Left kidney (tissue), 8 donors: ENCODE measurements at places on chromosomes 3 and 15.

- no peak for DNase-seq
Observed at GRCh38 chr3:42292009-42292408, 26.0 kb upstream of the CCK start.

GRCh38 chr3:103991461-103992115 lies 1375.1 kb upstream of the ALCAM start:
- DNase-seq, result no peak

DNA sequence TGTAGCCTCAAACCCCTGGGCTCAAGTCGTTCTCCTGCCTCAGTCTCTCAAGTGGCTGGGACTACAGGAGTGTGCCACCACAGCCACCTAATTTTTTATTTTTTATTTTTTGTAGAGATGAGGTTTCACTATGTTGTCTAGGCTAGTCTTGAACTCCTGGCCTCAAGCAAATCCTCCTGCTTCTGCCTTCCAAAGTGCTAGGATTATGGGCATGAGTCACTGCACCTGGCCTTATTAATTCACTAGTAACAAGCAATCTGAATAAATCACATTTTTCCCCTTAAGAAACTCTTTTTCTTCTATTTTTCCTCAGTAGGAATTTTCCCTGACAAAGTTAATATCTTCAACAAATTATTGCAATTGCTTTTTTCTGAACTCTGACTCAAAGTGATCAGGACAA lies 336.9 kb downstream of the NLGN1 start:
- DNase-seq, result no peak

DNA sequence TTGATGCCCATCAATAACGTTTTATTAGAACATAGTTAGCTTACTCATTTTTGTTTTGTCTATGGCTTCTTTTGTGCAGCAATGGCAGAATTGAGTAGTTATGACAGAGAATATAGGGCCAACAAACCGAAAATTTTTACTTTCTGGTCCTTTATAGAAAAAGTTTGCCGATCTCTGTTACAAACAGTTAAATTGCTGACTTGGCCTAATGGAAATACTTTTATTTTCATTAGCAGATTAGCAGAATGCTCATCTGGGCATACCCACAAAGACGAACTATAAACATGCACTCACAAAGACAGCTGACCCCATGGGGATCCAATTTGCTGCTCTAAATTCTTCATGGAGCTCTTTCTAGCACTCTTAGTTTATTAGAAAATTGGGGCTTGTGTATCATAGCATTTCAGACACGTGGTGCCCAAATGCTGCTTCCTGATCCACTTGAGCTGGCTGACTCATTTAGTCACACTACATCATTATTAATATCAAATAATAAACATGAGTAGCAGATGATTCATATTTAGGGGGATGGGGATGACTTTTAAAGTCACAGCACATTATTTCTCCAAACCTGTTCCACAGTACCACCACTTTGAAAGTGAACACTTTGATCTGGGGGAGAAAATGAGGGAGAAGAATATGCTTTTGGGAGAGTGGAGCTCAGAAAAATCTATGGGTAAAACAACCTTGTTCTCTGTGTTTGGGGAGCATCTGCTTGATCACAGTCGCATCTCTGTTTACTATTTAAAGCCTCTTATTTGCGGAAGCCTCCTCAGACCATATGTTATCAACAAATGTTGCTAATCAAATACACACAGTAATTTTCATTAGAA lies 228.1 kb upstream of the FEZF2 start:
- DNase-seq, result no peak

- DNase-seq, result no peak
Observed at GRCh38 chr15:61729646-61730045, 330.6 kb downstream of the VPS13C start.

DNA sequence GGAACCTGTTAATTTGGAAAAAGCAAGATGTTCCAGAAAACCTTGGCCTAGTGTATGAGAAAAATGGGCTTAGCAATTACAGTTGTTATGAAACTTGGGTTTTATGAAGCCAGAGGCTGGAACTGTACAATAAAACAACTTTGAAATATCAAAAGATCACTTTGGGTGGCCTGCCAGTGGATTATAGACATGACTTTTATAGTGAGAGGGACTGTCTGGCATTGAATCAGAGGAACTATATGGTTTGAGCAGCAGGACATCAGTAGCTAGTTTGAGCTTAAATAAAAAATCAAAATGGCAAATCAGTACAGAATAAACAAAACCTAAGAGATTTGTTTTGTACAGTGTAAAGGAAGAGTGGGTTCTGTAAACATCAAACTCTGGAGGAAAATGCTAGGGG lies 115.0 kb upstream of the PTPRG start:
- DNase-seq, result no peak

GRCh38 chr15:68347392-68347791 lies 69.8 kb downstream of the FEM1B start:
- DNase-seq, result no peak

DNA sequence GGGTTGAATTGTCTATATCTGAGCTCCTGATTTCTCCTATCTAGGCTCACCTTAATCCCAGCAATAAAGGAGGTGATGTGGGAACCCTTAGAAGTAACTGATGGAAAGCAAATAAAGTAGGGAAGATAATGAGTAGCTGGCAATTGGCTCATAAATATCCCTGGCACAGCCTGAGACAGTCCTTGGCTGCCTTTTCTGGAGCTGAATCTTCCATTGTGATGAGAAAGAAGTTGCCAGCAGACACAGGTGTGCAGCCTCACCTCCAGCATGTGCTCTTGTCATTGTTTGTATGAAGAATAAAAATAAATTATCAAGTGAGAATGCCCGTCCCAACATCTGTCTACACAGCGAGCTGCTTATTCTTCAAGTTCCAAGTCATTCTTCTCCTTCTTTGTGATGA lies 53.2 kb upstream of the RASGRP1 start:
- no peak for DNase-seq

GRCh38 chr3:53850895-53851294 lies 4.5 kb downstream of the IL17RB start:
- peak; percentile 21 for DNase-seq

GRCh38 chr3:62368705-62369475 lies 4.5 kb downstream of the FEZF2 start:
- no peak for DNase-seq

DNA sequence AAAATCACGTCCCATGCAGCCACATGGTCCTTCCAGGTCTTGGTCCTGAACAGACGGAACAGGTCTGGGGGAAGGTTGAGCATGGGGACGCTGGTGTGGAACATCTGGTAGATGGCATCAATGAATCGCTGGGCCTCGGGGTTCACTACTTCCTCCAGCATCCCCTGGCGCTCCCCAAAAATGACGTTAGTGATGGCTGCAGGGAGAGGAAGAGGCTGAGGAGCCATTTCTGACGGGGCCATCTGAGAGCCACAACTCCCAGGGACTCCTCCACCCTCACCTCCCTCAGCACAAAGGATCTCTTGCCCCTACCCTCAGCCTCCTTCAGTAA lies 23.7 kb downstream of the CYP11A1 start:
- no peak for DNase-seq

DNA sequence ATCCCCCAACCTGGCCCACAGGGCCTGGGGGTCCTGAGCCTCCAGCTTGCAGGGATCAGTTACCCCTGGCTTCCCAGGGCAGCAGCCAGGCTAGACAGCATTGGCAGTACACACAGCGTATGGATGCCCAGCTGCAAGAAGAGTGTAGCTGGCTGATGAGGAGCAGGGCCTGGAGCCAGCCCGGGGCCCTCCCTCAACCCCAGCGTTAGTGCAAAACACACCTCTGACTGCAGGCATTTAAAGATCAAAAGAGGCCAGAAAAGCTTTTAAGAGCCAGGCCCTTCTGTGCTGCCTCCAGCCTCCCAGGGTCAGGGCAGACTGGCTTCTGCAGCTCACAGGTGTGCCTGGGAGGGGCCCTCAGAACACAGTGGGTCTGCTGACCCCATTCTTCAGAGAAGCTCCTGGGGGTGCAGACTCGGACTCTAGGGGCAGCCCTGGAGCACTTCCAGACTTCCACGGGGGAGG lies 110.6 kb downstream of the ETFA start:
- DNase-seq, result no peak

DNA sequence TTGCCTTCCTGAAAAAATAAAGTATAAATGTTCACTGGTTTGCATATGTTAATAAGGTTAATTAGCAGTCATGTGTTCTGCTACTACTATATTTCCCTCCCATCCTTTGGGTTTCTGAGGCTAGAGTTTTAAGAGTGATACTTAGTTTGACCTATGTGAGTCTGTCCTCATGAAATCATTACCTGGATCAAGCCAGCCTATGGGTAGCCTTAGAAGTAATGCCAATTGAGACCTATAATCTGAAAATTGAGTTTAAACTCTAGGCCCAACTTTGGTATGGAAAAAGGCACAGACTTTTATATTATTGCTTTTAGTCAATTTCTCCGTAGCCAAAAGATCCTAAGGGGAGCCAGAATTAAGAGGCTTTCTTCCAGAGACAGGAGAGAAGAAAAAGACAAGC lies 18.4 kb upstream of the SOX2 start:
- no peak for DNase-seq

- no peak for DNase-seq
Observed at GRCh38 chr15:70562906-70563305, 200.5 kb downstream of the UACA start.

- DNase-seq, result no peak
Observed at GRCh38 chr3:81740731-81741130, 20.7 kb downstream of the GBE1 start.

DNA sequence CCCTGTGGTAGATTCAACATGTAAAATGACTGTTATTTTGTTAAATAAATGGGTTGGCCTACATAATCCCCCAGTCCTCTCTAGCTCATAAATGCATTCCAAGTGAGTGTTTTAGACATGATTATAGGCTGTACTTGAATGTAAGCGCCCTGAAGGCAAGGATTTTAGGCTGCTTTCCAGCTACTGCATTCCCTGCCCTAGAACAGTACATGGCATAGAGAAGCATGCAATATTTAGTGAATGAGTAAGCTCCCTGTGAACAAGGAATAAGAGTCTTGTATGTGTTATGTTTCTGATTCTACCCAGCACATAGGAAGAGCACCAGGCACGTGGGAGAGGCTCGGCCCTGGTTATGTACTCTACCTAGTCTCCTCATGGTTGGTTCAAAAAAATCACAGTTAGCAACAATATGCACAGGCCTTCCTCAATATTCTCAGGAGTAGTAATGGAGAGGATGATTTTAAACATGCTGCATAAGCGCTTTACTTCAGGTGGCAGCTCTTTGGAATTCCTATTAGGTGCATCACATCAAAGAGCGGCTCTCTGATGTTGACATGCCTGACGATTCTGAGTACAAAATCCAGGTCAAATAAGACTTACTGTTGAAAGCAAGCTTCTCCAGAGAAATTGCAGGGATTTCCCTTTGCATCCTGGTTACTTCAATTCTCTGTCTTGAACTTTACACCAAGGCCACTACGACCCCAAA lies 456.6 kb downstream of the MAGI1 start:
- DNase-seq, result no peak

GRCh38 chr3:32004113-32004765 lies 22.7 kb downstream of the ZNF860 start:
- no peak for DNase-seq

- DNase-seq, result no peak
Observed at GRCh38 chr15:93179700-93180102, 90.7 kb upstream of the RGMA start.

DNA sequence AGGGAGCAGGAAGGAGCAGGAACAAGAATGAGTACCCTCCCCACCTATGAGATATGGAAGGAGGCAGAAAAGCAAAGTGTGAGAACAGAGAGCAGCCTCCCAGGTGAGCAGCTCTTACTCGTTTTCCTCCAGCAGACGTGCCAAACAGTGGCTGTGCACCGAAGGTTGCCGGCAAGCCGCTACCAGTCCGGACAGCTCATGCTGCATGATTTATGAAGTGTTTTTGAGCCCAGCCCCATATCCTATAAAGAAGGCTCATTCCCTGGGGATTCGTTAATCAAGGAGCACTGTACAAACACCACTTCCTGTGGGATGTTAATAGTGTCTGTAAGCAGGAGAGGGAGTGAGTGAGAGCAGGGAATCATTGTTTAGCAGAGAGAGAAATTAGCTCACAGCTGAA lies 118.3 kb upstream of the FOXB1 start:
- DNase-seq, result peak; percentile 25

DNA sequence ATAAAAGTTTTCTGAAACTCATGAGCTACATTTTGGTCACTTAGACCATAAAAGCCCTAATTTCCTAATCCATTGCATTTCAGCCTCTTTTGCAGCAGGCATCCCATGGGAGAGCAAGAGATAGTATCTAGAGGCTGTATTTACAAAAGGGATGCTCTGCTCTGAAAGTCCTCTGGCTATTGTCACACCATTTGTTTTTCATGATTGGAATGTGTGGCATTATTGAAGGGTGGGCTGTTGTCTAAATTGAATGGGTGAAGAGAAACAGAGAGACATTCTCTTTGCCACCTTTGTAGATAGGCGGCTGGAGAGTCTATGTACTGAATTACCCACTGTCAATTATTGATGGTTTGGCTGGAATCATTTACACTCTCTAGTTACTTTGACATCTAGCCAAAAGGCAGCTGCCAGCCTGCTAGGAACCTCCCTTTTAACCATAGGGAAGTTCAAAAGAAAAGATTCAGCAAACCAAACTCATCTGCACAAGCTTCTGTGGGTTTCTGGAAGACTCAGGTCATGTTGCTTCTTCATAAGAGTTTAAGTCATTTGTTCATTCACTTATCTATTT lies 89.8 kb upstream of the RARB start:
- no peak for DNase-seq

GRCh38 chr3:180888992-180889560 lies 23.4 kb upstream of the FXR1 start:
- no peak for DNase-seq

GRCh38 chr3:197460639-197461038 lies 95.1 kb downstream of the BDH1 start:
- no peak for DNase-seq

DNA sequence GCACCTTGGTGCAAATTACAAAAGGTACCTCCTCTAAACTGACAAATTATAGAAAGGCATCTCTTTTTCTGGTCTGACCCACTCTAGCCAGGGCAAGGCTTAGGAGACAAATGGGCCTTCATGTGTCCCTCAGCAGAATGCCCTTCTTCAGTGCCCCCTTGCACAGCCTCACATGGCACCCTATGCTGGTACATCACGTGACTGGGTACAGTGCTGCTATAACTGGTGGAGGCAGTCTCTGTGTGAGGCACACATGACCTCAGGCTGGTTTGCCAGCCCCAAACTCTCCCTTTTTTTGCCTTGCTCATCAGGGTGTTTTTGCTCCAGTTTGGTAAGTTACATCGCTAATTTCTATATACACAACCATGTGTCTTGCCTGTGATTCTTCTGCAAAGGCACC lies 3.1 kb downstream of the CLEC3B start:
- DNase-seq, result no peak

- no peak for DNase-seq
Observed at GRCh38 chr3:13689373-13690260, 140.7 kb downstream of the FBLN2 start.

- no peak for DNase-seq
Observed at GRCh38 chr3:72665701-72666446, 182.4 kb downstream of the SHQ1 start.

DNA sequence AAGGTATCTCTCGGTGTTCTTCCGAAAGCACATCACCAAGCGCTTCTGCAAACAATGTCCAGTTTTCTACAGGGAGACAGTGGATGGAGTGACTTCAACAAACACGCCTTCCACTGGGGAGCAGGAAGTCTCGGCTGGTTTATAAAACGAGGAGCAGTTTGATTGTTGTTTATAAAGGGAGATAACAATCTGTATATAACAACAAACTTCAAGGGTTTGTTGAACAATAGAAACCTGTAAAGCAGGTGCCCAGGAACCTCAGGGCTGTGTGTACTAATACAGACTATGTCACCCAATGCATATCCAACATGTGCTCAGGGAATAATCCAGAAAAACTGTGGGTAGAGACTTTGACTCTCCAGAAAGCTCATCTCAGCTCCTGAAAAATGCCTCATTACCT lies 4.6 kb downstream of the CCR2 start:
- DNase-seq, result no peak

GRCh38 chr3:107690522-107691138 lies 167.9 kb downstream of the BBX start:
- peak; percentile 41 for DNase-seq
